ENCODE measurements at places on chromosomes 6 and 20.

DNA sequence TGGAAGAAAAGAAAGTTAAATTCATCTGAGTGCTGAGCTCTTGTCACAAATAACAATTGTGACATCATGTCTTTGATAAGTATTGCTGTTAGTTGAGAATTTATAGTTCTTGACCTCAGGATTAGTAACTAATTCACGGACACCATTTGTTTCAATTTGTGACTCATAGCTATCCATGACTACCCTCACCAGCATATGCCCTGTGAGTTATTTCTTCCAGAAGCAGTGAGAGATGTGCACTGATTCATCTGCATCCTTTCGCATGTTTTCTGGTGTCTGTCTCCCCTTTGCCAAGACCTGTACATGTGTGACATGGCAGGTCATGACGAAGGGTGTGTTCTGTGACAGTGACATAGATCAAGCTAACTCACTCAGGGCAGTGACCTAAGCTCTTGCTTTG is 86.9 kb downstream of the SOBP start:
- no peak for DNase-seq

DNA sequence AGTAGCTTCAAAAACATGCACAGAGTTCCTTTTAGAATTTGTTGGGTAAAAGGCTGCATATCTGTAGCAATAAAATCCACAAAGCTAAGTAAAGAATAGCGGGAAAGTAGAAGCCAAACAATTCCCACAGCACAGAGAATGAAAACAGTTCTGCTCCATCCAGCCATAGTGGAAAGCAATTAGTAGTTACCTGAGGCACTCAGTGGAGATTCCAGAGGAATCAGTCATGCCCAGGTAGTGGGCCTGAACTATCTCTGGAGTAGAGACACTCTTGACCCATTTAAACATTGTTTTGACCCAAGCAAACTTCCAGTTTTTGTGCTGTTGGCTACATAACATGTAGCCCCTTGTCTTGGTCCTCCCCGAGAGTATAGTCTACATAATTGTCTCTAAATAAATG is 559.5 kb upstream of the PTCHD4 start:
- DNase-seq: no peak

DNA sequence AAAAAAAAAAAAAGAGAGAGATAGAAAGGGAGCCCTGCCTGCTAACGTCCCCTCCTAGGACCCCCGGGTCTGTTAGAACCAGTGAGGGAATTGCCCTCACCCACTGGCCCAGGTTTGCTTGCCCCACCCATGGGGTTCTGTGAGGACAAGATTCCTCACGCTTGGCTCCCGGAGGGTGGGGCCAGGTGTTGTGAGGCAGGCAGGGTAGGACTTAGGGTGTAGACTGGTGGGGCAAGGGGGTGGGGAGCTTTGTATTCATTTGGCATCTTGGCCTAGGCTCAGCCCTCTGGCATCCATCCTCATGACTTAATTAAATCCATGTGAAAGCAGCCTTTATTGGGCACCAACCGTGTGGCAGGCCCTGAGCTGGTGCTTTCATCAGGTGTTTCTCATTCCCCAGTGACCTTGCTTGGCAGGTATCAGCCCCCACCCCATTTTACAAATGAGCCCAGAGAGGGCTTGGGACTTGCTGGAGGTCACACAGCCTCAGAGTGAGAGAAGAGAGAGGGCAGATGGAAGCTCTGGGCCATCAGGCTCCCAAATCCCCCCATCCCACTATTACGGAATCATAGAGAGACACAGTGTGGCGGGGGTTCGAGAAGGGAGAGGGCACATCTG is 19.0 kb downstream of the RAB44 start:
- no peak for DNase-seq

DNA sequence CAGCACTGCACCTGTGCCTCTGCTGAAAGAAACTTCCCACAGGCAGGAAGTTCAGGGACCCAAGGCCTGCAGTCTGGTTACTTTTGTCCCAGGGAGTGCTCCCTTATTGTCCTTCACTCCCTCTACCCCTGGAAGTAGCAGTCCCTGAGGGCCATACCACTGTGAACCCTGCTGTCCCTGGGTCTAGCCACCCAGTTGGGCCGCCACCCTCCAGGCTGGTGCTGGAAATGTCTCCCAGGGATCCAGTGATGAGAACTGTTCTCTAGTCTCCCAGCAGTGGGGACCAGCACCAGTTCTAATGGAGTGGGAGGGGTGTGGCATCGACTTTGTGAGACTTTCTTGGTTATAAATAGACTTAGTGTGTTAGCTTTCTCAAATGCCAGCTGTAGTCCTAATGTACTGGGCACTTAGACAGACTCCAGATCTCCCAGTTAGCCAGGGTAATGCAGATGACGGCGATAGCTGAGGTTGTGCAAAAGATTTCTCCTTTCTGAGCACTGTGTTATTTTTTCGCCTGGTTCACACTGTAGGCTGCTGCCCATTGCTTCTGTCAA is 462.5 kb downstream of the CDH26 start:
- DNase-seq: no peak

DNA sequence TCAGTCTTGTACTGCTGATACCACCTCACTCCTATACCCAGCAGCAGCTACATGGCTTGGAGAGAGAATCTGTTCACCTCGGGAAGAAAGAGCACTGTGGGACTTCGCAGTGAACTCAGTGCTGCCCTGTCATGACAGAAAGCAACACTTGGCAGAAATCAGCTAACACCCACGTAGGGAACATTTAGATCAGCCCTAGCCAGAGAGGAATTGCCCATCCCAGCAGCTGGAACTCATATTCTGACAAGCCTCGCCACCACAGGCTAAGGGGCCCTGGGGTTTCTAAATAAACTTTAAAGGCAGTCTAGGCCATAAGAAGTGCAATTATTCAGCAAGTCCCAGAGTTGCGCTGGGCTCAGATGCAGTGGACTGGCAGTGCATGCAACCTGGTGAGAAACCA is 1266.8 kb downstream of the GRIK2 start:
- DNase-seq: no peak

GRCh38 chr20:49096203-49096730 is 50.2 kb downstream of the CSE1L start:
- no peak for DNase-seq

DNA sequence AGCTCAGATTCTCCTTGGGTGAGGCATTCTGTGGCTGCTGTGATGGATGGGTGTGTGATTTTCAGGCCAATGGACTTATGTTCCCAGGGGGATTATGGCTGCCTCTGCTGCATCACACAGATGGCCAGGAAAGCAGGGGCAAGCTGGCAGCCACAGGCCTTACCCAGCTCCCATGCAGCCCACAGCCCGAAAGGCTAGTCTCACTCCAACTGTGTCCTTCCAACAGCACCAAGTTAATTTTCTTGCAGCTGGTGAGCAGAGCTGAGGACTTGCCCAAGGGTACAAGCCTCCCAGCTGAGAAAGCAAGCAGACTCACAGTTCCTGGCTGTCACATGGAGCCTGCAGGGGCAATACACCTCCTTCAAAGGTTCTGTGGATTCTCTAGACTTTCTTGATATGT is 155.2 kb upstream of the KHDRBS2 start:
- no peak for DNase-seq

GRCh38 chr20:59937150-59937549 is 3.0 kb downstream of the PPP1R3D start:
- DNase-seq: no peak

DNA sequence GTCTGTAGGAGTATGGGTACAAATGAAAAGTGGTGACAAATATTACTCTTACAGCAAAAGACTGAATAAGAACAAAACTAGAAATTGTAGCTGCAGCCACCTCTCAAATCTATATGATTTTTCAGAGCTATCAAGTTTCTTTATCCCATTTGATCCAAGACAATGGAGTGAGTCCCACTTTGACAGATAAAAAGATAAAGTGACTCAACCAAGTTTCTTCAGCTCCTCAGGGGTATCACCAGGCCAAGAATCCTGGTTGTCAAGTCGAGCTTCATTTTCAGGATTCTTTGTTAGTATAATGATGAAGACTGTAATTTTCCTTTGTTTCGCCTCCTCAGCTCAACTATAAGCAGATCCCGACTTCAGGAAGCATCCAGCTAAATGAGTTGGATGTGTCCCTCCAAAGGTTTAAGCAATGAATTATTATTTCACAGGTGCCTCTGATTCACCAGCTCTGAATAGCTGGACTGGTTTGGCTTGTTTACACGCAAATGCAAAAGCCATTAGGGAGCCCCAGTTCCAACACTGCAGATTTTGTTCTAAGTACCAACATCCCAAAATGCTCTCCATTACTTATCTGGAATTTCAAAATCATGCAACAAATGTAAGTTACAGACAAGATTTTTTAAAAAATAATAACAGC is 238.9 kb downstream of the MAFB start:
- DNase-seq: no peak

DNA sequence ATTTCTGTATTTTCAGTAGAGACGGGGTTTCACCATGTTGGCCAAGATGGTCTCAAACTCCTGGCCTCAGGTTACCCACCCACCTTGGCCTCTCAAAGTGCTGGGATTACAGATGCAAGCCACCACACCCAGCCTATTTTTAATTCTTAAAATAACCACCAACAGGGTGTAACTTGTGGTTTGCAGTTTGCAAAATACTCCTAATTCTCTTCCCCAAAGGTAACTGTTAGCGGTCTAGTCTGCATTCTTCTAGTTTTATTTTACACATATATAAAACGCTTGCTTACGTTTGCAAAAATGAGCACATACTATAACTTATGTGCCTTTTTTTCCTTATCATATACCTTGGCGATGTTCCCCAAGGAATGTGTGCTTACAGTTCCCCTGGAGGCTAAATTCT is 25.6 kb upstream of the CHMP4B start:
- DNase-seq: no peak

- no peak for DNase-seq
Observed at GRCh38 chr6:149033454-149033853, 284.1 kb upstream of the TAB2 start.

DNA sequence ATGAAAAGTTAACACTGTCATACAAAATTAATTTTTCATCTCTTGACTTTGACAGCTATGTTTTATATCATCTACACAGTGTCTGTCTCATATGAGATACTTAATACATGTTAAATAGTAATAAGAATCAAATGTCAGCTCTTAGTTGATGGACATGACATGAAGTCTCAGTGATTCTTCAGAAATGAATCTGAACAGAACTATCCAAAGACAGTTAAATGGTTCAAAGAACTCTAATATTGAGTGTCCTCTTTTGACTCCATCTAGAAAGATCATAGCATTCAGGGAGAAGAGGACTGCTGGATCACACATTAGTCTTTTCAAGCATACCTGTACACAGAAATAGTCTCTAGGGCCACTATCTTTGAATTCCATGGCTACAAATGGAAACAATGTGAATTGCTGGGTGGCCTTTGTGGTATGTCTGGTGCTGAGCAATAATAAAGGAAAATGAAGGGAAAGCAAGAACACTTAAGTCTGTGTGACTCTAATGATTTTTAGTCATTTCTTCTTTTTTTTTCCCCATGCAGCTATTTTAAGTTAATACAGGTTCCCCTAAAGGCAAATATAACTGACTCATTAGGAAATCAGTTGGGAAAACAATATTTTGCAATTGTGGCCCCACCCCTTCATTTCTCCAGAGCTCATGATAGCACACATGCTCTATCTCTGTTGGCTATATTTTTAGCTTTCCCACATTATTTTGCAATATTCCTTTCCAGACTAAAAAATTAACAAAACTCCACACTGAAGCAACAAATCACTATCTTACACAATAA is 367.5 kb downstream of the GRIK2 start:
- DNase-seq: no peak

GRCh38 chr6:132209351-132209750 is 191.9 kb downstream of the MOXD1 start:
- DNase-seq: no peak

- DNase-seq: no peak
Observed at GRCh38 chr6:37674161-37674560, 23.5 kb downstream of the MDGA1 start.

- no peak for DNase-seq
Observed at GRCh38 chr6:43972179-43972912, 154.9 kb downstream of the MRPL14 start.

DNA sequence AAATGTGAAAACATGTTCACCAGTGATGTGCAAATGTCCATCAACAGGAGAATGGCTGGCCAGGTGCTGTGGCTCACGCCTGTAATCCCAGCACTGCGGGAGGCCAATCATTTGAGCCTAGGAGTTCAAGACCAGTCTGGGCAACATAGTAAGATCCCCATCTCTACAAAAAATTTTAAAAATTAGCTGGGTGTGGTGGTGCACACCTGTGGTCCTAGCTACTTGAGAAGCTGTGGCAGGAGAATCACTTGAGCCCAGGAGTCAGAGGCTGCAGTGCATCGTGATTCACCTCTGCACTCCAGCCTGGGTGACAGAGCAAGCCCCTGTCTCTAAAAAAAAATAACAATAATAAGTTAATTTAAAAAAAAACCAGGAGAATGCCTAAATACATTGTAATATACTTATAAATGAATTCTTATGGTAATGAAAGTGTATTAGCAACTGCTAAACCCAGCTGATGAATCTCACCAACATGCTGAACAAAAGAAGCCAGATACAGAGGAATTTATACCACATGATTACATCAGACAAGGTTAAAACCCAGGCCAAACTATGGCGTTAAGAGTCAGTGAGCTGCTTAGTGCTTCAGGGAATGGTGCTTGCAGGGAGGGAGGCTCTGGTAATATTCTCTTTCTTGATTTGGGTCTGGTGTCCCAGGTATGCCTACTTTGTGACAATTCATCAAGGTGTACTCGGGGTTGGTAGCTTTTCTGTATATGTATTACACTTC is 36.4 kb downstream of the RPP40 start:
- DNase-seq: no peak

GRCh38 chr20:32191422-32191821 is 16.1 kb downstream of the PLAGL2 start:
- no peak for DNase-seq

DNA sequence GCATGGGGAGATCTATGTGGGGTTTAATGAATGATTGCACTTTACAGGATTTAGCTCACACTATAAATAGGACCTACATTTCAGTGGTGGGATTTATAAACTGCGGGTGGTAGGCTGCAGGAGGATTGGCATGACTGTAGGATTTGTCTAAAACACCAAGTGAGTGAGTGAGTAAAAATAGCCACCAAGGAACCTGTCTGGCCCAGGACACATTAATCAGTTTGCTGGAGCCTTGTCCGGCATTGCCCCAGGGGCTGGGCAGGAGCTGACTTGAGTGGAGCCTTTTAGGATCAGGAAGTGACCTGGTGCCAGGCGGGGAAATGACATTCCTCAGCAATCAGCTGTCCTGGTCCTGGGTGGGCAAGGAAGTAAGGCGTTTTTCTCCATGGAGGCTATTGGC is 278.7 kb upstream of the PRND start:
- DNase-seq: no peak
